DMS53 (cell line): ENCODE measurements at places on chromosomes 13 and 19.

DNA sequence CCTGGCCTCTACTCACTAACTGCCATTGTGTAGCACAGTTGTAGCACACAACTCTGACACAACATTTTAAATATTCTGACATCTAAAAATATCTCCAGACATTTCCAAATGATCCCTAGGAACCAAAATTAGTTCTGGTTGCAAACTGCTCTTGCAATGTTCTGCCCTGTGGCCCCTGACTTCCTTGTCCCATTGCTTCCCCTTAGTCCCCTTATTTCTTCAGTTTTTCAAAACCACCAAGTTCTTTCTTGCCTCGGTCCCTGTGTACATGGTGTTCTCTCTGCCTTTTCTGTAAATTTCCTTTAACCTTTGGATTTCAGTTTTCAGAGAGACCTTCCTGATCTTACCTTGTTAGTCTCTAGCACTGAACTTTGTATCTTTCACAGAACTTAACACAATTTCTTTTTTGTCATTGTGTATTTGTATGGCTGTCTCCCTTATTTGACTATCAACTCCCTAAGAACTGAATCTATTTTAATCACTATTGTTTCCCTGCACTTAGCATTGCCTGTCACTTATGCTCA is 87.6 kb upstream of the MLNR start:
- DNase-seq = no peak

- no peak for DNase-seq
These were observed 396.9 kb downstream of the DLEU7 start for GRCh38 chr13:50446611-50447010.

GRCh38 chr19:7744199-7744786 is 3.0 kb downstream of the CD209 start:
- no peak for DNase-seq

GRCh38 chr19:2731181-2731995 is 8.4 kb downstream of the SLC39A3 start:
- DNase-seq = no peak

- no peak for DNase-seq
These were observed 136.7 kb upstream of the TMTC4 start for GRCh38 chr13:100811024-100811865.

- no peak for DNase-seq
These were observed 158.6 kb downstream of the KATNAL1 start for GRCh38 chr13:30148786-30149185.
